Stimulated activated CD4-positive, alpha-beta T cell treated with anti-CD3 and anti-CD28 coated beads, Interleukin-15, amount 100 ng/mL, for 48 hours (primary cell): ENCODE measurements at places on chromosomes 7 and 10.

GRCh38 chr10:114513381-114513792, 109.1 kb upstream of the AFAP1L2 start:
- DNase-seq = no peak

- no peak for DNase-seq
These were observed 52.5 kb downstream of the KLRG2 start for GRCh38 chr7:139431010-139431409.

DNA sequence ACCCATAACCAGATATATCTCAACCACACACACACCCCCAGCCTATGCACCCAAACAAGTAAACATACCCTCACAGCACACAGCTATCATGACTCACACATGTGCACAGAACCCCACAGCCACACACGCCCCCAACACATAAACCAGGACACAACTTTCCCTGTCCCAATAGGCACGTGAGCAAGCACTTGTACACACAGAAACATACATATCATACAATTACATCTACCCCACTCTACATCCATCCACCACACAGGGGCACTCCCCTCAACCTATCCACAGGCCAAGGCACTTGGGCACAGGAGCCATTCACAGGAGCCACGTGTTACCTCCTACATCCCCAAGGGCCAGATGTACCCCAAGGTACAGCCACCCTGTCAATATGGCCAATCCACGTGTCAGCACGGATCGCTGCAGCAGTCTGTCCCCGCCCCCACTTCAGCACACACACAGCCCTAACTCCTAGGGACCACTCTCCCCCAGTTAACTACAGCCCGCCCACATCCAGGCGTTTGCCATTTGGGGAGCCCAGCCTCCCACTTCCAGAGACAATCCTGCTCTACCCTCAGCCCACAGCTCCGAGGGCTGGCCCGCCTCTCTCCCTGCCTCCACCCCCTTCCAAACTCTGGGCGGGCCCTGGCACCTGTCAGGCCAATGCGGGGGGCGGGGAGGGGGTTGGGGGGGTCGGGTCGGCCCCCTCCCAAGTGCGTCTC, 163.5 kb downstream of the SH3PXD2A start:
- DNase-seq = no peak

DNA sequence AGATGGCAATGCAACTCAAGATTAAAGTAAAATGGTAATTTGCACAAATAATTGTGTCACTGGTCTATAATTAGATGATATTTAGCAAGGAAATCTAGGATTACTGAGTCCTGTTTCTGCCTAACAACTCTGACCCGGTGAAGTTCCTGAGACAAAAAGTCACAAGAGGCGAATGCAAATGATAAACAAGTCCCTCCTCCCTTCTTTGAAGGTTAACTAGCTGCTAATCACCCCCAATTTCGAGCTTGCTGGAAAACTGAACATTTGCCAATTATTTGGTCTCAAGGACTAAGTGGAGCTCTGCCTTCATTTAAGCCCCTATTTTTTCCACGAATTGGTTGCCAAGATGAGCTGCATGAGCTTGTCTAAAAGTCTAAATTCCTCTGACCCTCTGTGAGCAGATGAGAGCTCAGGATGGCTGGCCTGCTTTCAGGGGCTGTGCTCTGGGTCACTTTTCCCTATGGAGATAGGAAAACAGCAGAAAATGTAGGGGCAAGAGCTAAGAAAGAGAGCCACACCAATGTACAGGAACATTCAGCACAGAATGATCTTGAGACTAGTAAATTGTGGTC, 127.3 kb downstream of the MBL2 start:
- no peak for DNase-seq

DNA sequence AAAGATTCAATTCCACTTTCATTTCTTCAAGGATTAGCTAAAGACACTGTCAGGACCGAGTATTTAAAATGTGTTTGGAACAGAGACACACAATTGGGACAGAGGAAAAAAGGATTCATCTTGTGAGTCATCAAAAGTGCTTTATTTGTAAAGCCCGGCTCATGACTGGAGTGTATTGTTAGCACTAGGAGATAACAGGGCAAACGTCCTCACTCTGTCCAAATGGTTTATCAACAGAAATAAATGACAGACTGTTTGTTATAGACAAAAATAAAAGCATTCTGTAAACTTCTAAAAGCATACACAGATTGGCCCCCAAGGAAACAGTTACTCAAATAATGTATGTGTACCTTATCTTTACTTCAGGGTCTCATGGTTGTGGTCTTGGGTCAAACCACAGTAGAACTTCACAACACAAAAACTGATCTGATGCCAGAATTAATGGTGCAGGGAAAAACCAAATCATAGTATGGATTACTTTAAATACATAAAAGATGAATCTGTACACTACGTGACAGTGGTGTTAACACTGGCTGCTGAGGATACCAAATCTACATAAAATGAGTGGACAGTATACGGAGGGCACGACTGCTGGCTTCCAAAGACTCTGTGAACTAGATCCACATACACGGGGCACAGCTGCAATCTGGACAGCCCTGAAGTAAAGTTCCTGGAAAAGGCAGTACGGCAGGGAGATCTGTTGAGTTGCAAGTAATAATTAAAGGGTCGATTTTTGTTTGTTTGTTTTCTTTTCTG, 179.4 kb downstream of the PIP4K2A start:
- no peak for DNase-seq

DNA sequence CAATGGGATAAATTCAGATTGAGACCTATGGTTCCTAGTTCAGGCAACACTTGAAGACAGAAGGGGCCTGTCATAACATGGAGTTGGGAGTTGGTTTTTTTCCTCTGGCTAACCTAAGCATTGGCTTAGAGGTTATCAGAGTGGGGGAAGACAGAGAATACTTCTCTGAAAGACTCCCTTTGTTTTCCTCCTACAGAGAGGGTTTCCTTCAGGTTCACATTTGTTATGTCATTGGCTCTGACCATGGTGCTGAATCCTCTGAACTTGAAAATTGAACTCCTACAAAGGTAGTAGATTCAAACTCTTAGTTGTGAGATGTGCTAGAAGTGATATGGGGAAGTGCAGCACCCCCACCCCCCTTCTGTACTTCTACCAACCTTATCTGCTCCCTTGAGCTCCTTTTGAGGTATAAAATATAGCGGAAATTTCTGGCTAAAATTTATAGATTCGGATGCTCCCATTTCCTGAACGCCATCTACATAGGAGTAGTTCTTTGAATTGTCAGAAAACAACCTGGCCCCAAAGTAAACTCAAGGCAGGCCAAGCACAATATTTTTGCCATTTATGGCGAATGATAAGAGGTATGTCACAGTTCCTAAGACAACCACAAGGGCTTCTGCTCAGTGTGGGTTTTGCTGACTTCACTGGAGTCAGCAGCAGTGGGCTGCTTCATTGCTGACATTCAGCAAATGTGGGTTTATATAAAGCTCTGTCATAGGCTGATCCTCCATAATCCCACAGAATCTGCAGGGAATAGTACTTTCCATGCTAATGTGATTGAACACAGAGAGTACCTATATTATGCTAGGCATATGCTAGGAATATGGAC, 131.6 kb upstream of the KLF14 start:
- no peak for DNase-seq

DNA sequence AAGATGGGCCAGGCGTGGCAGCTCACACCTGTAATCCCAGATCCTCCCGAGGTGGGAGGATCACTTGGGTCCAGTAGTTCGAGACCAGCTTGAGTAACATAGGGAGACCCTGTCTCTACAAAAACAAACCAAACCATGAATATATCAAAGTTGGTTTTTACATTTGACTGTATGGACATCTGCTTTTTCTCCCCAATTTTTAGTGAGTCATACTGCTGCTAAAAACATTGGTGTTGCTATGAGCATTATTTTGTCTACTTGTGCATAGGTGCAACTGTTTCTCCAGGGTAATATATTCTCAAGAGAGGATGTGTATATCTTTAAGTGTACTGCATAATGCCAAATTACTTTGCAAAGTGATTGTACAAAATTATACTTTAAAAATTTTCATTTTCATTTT, 769 bp upstream of the TMEM248 start:
- no peak for DNase-seq

GRCh38 chr7:75937958-75938786, 23.2 kb downstream of the POR start:
- DNase-seq = no peak

DNA sequence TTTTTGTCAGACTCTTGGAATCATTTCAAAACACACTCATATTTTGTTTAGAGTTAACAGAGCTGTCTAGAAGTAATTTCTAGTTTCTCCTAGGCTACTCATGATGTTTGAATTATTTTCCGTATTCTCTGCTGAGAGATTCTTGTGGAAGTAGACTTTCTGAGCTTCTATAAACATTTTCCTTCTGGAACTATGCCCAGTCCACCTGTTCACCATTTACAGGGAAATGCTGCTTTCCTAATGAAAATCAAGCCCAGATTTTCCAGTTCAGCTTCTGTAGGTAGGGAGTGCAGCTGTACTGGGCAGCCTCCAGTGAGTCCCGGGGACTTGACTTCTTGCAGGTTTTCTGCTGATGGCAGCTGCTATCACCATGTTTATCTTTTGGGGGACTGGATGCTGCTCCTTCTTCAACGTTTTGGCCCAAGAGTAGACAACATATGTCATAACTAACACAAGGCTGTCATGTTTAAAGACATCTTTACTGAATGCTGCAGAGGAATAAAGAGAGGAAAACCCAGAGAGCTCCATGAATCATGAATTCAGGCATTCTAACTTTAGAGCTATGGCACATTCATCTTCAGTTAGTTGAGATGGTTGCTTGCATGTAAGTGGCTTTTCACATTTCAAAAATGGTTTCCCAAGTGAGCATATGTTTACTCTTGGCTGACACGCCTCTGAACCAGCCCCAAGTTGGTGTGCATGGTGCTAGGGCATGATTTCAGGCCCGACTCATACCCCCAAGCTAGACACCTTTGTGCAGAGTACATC, 85.6 kb downstream of the SDK1 start:
- DNase-seq = no peak

DNA sequence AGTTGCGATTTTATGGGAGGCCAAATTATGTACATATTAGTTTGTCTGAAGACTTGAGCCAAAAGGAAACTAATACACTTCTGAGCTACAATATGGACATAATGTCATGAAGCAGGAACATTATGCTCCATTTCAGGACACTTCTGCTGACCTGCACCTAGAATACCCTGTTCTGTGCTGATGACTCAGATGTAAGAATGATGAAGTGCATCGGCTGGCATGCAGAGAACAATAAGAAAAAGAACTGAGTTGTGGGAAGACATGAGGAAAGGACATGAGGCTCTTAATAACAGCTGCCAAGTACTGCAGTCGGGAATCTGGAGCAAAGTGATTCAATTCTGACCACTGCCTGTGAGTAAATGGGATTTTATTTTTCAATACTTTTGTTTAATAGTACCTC, 192.9 kb upstream of the VSTM2A start:
- no peak for DNase-seq

DNA sequence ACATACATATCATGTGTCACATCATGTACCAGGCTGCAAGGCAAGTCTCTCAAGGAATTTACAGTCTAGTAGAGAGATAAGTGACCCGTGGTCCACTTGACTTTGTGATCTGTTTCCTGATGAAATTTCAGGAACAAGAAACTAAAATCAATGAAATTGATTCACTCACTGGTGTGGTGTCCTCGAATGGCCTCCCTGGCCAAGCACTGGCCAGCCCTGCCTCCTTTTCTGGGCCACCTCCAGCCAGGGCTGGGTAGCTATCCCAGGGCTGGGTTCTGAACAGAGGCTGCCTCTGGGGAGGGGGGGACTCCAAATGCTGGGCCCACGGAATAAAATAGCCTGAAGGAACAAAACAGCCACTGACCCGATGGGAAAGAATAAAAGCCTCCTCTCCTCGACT, 182.2 kb downstream of the HERPUD2 start:
- no peak for DNase-seq
